ENCODE measurements at places on chromosomes 7 and 10.
A peak's percentile ranks its signal among the peaks of the same experiment; 100 is the strongest.

GRCh38 chr7:29288181-29289091, 93.9 kb downstream of the CHN2 start:
- peak; percentile 98 for DNase-seq

DNA sequence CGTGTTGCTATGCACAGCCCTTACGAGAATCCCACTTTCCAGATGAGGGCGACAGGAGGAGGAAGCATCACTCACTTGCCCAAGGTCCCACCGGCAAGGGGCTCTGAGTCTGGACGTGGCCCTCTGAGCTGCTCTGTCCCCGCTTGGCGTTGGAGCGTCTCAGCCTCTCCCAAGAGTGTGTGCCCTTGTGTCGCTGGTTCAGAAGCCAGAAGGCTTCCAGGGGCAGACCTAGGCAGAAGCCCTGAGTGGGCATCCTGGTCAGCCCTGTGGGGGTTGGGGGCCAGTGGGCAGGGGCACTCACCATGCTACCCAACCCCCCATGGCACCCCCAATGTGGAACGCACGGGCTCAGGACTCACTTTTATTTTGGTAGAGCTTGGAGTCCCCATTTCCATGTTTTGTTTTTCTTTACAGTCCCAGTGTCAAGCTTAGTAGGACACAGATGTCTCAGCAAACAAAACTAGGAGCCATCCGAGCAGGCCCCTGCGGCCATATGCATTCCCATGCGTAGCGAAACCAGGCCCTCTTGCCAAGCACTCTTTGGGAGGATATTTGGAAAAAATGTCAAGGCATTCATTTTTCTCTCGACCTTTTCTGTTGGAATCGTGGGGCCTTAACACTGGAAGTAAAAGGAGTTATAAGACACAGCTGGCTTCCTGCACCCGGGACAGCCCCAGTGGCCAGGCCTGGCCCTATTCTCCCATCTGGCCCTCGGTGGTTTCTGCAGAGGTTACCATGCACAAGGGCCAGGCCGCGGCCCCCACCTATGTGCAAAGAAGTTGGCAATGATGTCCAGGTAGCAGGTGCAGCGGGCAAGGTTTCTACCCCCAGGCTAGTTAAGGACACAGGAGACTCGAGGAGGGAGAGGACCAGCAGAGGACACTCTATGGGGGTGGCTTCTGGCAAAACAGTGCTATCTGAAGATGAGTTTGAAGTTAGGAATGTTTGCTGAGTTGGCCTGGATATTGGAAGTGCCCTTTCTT, 97.0 kb downstream of the LHPP start:
- no peak for DNase-seq

DNA sequence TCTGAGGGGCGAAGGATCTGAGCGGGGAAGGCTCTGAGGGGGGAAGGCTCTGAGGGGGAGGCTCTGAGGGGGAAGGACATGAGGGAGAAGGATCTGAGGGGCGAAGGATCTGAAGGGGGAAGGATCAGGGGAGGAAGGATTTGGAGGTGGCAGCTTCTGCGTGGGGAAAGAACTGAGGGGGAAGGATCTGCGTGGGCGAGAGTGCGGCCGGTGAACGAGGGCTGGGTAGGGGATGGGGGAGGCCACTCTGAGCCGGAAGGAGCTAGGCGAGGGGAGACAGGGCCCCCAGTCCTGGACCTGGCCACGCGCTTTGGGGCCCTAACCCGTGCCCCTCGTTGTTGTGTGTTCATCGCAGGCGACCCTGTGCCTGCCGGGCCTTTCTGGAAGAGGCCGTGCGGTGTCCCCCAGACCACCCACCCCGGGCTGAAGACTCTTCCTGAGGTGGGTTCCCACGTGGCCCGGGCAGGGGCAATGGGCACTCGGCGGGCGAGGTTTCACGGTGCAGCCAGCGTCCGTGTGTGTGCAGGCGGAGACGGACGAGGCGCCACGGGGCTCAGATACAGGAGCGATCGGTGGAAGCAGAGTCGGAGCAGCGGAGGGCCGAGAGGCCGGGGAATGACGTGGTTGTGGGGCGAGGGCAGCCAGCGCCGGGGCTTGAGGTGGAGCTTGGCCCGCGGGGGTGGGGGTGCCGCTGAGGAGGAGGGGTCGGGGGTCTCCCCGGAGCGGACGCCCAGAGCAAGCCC, 2.0 kb downstream of the CALY start:
- no peak for DNase-seq

GRCh38 chr10:132178672-132179545, 7.8 kb upstream of the DPYSL4 start:
- DNase-seq: no peak

DNA sequence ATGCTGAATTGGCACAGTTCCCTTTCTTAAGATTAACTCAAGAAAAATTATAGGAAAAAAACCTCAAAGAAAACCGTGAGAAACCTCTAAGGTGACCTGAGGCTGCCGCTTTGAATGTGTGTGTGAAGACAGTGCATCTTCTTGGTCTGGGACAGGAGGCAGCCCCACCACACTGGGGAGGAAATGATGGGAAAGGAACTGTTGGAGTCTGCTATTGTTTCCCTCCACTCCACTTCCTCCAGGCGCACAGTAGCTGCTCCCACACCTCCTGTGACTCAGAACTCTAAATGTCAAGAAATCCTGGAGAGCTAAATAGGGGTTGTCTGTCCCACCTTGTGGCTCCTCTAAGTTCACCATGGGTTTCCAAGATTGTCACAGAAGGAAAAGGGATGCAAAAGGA, 179.4 kb downstream of the PDE1C start:
- DNase-seq: no peak

GRCh38 chr10:80917636-80918035, 379.9 kb downstream of the SH2D4B start:
- DNase-seq: no peak

- DNase-seq: no peak
These were observed 350.0 kb downstream of the PLXNA4 start for GRCh38 chr7:132226046-132226956.

DNA sequence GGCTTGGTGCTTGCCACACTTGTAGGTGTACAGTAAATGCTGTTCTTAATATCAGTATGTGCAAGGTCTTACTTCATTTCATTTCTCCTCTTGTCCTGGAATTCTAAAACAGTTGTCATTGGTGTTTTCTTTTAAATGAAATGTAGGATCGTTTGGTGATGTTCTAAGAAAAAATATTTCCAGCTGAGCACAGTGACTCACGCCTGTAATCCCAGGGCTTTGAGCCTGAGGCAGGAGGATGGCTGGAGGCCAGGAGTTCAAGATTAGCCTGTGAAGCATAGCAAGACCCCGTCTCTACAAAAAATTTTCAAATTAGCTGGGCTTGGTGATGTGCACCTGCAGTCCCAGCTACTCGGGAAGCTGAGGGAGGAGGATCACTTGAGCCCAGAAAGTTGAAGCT, 32.6 kb upstream of the ELN start:
- no peak for DNase-seq

DNA sequence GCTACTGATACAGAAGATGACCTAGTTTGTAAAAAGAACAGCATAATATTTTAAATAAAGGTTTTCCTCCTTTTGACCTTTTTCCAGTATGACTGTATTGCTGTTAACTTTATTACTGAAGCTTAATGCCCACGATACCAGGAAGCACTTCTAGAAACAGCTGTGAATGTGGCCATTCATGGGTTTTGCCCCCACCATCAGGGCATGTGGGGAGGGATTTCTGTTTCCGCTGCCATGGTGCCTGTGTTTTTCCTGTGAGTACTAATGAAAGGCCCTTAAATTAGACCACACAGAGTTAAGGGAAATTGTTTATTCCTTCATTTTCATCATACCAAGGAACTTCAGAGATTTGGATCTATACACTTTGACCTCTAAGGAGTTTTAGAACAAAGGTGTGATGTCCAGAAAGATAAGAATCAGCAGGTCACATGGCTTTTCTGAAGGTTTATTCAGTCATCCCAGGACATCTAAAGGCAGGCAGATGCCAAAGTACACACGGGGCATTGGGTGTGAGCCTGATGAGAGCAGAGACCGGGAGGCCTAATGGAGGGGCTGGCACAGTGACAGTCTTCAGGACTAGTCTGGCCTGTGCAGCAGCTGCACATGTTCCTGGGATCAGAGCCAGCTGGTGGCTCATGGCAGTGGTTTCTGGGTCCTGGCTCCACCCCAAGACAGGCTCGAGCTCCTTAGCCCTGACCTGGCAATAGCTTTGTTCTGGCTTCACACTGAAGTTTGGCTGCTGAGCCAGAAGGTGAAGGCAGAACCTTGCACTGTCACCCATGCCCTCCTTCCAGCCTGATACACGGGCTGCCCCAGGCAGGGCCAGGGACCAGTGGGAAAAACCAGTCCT, 190.9 kb downstream of the REEP3 start:
- peak; percentile 96 for DNase-seq

DNA sequence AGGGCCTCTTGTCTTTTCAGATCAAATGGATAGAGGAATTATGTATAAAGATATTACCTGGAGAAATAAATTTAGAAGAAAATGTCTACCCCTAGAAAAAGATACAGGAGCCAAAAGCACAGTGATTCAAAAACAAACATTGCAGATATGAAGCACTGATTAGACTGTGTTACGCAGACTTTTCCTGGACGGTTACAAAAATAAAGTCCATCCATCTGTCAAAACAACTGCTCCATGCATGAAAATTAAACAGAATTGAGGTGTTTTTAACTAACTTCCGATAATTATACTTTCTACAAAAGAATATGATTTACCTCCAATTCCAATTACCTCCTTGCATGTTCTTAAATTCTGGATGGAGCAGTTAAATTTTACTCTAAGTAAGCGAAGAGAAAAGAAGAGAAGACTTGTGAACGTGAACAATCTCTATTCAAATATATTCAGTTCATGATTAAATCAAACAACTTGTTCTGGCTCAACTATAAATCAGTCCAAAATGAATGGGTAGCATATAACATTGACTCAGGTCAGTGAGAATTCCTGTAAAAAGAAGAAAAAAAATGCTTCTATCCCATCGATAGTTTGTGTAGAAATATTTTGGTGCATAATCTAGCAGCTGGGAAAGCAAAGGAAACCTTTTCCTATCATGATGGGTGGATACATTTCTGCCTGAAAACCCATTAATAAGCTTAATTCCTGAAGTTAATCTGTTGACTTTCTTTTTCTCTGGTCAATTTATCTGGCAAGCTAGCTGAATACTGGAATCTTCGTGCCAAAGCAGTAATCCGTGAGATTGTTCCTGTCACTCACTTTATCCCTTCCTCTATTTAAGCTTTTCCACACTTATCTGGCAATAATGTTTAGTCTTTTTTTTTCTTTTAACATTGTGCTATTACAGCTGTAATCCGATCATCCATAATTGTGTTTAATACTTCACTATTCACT, 80.4 kb downstream of the SEMA3A start:
- peak; percentile 72 for DNase-seq

- no peak for DNase-seq
These were observed 53.0 kb downstream of the HDAC9 start for GRCh38 chr7:18548534-18548933.

- no peak for DNase-seq
These were observed 133.4 kb downstream of the MAD1L1 start for GRCh38 chr7:2099048-2099957.

GRCh38 chr7:132933072-132933458, 148.8 kb downstream of the CHCHD3 start:
- no peak for DNase-seq

- no peak for DNase-seq
These were observed 3.5 kb downstream of the SH2D4B start for GRCh38 chr10:80540981-80541750.

DNA sequence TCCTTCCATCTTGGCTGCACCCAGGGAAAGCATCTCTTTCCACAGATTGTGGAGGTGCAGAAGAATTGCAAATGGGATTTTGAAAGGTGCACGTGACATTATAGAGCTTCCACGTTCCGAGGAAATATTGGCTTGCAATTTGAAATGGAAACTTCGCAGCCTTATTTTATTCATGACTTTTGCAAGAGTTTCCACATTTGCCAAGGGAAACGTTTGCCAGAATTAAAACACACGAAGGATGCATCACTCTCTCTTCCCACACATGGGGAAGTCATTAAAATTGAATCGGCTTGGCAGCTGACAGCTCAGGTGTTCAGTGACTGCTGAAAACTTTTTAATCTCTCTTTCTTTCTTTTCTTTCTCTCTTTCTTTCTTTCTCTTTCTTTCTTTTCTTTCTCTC, 475.4 kb upstream of the IGFBP3 start:
- DNase-seq: no peak

GRCh38 chr10:78772986-78773530, 295.7 kb upstream of the ZMIZ1 start:
- no peak for DNase-seq

- no peak for DNase-seq
These were observed 1.4 kb downstream of the RHEB start for GRCh38 chr7:151518105-151518946.

DNA sequence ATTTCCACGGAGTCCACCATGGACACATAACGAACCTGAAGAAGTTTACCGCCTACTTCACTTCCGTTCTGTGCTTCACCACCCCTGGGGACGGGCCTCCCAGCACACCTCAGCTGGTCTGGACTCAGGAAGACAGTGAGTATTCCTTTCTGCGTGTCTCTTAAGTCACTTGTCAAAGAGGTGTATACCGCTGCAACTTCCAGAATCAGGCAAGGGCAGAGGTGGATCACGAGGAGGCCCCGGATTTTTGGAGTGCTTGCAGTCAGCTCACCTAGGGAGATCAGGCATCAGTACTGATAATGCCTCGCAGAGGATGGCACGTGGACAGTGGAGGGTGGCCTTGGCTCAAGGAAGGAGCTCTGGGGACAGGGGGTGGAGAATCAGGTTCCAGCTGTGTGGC, 630.4 kb upstream of the FOXK1 start:
- no peak for DNase-seq

DNA sequence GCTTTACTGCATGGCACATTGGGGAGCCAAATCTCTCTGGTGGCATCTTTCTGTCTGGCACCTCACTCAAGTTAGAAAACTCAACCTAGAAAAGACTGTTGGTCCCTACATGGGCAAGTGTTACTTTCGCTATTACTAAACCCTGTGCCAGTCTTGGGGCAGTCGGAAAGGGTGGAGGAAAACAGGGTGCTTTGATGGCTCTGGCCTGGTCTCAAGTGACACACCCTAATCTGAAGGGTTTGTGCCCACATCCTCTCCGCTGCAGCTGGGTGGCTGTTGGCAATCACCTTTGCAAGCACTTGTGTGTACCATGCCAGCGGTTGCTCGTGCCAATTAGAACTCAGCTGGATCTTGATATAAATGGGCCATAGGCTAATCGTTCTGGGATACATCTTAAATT, 159.8 kb upstream of the ITGB1 start:
- DNase-seq: no peak

- DNase-seq: no peak
These were observed 59.1 kb upstream of the ZNF32 start for GRCh38 chr10:43707770-43708169.

DNA sequence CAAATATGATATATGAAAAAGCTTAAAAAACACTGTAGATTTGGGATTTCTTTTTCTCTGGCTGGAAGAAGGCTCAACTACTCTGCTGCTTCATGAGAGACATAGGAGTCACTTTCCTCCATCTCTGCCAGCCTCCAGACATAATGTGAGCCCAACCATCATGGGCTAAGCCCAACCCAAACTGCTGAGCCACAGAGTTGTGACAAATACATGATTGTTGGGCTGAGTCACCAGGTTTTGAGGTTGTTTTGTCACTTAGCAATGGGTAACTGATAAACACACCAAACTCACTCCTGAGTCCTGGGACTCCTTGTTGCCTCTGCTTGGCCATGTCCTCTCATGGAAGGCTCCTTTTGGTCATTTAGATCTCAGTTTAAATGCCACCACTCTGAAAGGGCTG, 381.8 kb upstream of the FZD8 start:
- DNase-seq: no peak

GRCh38 chr7:43501870-43502269, 81.0 kb upstream of the STK17A start:
- no peak for DNase-seq

- no peak for DNase-seq
These were observed 452 bp upstream of the TMEM140 start for GRCh38 chr7:135147341-135147898.

All from DMS 273 treated with DMSO at 0.1 percent for 48 hours (cell line).